ENCODE measurements at places on chromosomes 11 and 22.
A peak's percentile ranks its signal among the peaks of the same experiment; 100 is the strongest.

GRCh38 chr11:88629496-88629895 is 292.0 kb upstream of the CTSC start:
- DNase-seq, result no peak

GRCh38 chr11:66419825-66420224 is 1.0 kb upstream of the NPAS4 start:
- DNase-seq, result no peak

DNA sequence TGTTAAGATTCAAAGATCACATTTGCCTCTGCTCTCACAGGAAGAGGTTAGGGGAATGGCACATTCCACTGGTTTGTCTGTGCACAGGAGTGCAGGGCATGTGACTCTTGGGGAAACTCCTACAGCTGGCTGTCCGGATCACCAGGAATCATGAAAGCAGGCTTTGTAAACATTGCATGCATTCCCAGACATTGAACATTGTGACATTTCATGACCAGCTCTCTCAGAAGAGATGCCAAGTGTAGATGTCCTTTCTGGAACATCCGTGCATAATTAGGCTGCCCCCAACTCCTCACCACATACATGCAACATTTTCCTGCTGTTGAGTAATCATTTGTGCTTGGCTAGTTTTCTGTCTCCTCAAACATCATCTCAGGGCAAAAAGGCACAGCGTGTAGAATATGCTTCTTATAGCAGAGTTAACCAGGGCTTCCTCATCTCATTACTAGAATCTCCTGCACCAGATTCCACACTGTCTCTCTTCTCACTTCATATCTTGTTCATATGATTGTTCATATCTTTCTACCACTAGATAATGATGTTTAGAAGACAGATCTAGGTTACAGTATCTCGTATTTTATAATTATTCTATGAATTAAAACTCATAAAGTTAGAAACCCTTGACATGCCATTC is 694.7 kb downstream of the NTM start:
- no peak for DNase-seq

DNA sequence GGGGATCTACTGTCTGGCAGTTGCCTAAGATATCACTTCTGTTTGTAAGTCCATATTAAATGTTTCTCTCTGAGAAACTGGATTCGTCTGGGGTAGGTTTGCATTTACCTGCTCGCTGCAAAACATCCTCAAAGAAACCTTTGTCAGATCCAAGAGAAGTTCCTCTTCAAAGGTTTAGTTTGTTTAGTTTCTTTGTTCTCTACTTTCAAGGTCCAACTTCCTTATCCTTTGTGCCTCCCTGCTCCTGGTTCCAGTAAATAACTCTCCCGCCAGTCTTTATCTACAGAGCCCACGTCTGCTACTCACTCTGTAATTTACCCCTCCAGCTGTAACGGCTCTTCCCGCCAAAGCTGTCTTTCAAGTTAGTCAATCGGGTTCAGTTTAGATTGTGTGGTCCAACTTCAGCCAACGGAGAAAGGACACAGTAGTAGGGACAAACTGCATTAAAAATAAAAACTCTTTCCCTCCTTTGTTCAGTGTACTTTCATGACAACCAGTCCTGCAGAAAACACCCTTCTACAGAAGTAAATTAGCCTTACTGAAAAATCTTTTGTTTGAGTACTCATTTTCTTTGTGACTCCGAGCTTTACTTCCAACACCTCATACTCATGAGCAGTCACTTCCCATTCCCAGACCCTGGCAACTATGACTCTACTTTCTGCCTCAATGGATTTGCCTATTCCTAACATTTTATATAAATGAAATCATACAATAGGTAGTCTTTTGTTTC is 41.0 kb downstream of the TMPRSS5 start:
- DNase-seq, result no peak

GRCh38 chr11:61079416-61080150 is 22.7 kb upstream of the CD5 start:
- no peak for DNase-seq

GRCh38 chr11:100863080-100863581 is 176.0 kb downstream of the ARHGAP42 start:
- DNase-seq, result no peak

DNA sequence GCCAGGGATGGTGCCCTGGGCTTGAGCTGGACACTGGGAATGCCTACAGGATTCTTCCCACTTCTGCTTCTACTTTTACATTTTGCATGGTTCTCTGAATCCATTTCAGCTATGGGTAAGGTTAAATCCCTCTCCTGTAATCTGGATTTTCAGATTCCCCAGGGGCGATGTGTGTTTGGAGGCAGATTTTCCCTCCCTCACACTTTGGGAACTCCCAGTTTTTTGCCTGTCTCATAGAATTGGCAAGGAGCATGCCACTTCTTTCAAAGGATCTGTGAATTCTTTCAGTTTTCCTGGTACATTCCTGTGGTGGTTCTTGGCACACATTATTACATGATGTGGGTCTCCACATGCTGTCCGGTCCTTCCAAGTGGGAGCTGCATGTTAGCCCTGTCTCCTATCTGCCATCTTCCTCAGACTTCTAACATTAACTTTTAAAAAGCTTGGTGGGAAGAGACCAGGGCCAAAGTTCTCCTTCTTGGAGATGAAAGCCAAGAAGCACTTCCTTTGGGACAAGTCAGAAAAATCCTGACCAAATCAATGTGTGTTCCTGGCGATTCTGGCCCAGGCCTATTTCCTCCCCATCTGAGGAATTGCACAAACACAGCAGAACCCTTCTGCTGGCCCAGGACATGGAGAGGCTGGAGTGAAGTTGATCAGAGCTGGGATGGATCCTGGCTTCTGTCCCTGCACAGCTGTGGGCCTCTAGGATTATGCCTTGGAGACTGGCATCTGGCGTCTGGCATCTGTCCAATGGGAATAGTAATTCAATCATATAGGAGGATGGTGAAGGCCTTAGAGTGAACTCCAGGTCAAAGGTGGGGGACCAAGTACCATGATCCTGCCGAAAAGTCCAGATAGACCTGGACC is 5.4 kb upstream of the APOL2 start:
- DNase-seq, result no peak

GRCh38 chr11:1983601-1983961 is 14.1 kb downstream of the H19 start:
- DNase-seq, result no peak

- DNase-seq, result no peak
These were observed 156.4 kb downstream of the ATG16L2 start for GRCh38 chr11:72970557-72971118.

GRCh38 chr11:1728931-1729691 is 21.3 kb downstream of the IFITM10 start:
- no peak for DNase-seq

DNA sequence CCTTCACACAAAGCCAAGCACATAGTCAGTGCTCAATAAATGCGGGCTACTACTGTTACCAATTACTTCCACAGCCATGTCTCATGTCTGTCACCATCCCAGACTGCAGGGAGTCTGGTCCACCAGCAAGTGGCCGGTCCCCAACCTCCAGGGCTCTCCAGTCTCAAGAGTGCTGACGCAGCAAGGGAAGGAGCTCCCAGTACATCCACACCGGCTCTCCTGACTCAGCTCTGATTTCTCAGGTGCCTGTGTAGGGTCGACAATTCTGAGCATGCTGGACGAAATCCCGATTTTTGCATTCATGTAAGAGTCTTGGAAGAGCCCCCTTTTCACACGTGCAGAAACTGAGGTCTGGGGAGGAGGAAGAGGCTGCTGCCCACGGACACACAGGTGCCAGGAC is 10.3 kb upstream of the NEFH start:
- no peak for DNase-seq

GRCh38 chr11:94559361-94559760 is 7.8 kb upstream of the PIWIL4 start:
- no peak for DNase-seq

GRCh38 chr22:46023558-46023981 is 46.6 kb upstream of the WNT7B start:
- DNase-seq, result no peak

DNA sequence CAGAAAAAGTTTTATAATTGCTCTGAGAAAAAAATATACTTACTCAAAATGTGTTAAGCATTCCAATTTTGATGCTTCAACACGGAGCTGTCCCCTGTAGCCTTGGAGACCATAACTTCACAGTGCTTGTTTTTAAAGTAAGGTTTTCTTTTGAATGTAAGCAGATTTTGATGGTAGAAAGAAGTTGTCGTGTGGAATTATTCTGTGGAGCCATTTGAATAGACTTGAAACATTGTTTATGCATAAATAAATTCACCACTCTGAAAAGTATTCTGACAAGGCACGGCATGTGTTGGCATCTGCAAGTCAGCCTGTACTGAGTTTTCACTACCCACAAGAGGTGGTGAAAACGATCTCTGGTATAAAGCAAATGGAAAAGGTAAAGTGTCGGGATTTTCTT is 115.5 kb downstream of the UVRAG start:
- no peak for DNase-seq

- DNase-seq, result no peak
These were observed 260.5 kb downstream of the CASP12 start for GRCh38 chr11:104637662-104638170.

- peak; percentile 18 for DNase-seq
These were observed 69.5 kb downstream of the AMBRA1 start for GRCh38 chr11:46524201-46524770.

- DNase-seq, result no peak
These were observed 316.5 kb downstream of the KIRREL3 start for GRCh38 chr11:126683766-126684728.

DNA sequence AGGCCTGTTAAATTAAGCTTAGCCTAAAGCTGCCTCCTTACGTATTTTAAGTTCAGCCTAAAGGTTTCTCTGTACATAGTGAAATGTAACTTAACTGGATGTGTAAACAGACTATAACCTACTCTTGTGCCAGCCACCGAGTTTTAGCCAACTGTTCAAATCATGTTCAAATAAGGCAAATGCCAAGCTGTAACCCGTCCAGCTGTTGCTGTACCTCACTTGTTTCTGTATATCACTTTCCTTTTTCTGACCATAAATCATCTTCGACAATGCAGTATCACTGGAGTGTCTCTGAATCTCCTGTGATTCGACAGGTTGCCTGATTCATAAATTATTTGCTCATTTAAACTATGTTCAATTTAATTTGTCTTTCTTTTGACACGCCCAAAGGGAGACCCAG is 4.0 kb upstream of the PLAAT5 start:
- DNase-seq, result no peak

- no peak for DNase-seq
These were observed 15.3 kb downstream of the RCOR2 start for GRCh38 chr11:63901660-63902059.

GRCh38 chr11:843818-844692 is 1.4 kb downstream of the TSPAN4 start:
- DNase-seq, result no peak

- no peak for DNase-seq
These were observed 38.8 kb downstream of the LRRC32 start for GRCh38 chr11:76631566-76632308.

GRCh38 chr11:4202749-4203148 is 108.2 kb downstream of the RRM1 start:
- DNase-seq, result no peak

- no peak for DNase-seq
These were observed 78.4 kb downstream of the PTPRJ start for GRCh38 chr11:48058788-48059187.

- DNase-seq, result no peak
These were observed 127.0 kb downstream of the MRTFA start for GRCh38 chr22:40509401-40510134.

DNA sequence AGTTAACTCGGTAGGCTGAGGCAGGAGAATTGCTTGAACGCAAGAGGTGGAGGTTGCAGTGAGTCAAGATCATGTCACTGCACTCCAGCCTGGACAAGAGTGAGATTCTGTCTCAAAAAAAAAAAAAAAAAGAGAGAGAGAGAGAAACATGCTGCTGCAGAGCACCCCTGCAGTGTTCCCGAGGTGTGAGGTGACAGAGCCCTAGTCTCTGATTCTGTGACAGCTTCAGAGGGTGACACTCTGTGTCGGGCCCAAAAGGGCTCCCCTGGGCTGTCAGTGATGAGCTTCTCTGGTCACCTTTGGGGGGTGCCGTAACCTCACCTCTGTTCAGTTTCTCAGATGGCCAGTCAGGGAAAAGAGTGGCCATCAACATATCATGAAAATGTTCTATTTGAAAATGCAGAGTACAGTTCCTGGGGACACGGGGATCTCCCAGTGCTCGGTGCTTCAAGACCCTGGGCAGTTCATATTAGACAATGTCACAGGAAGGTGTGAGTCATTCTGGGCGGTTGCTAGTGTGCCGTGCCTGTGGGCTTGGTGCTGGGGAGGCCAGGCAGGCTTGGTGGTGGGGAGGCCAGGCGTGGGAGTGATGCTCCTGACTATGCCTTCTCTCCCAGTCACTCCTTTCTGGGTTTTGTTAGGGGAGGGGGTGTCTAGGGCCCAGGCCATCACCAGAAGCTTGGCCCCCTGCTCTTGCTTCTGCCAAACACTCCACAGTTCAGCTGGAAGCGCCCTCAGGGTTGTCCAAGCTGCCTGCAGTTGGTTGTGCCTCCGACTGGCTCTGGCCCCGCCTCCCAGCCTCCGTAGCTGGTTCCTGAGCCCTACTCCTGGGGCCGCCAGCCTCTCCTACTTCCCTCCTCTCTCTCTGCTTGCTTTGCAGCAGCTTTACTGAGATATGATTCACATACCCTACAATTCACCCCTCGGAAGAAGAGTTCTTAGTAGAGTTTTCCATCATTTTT is 52.5 kb upstream of the CLDN5 start:
- no peak for DNase-seq

DNA sequence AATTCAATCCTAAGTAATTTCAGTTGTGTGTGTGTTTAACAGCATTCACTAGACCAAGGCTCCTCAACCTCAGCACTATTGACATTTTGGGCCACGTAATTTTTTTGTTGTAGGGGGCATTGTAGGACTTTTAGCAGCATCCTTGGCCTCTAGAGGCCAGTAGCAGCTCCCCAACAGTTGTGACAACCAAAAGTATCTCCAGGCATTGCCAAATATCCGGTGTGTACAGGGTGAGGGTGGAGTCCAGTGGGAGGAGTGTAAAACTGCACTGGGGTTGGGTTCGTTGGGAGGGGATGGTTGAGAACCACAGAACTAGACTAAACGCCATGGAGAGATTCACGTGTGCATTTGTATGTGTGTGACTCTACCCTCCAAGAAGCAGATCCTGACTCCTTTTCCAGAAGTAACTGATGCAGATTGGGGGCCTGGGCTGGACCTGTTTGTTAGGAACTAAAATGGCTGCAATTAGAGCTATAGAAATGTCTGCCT is 5.9 kb upstream of the PHF21A start:
- DNase-seq, result no peak

- DNase-seq, result no peak
These were observed 1329.0 kb downstream of the LRRC4C start for GRCh38 chr11:40130427-40130826.

GRCh38 chr11:8932564-8933180 is at the start of gene C11orf16:
TSS of gene C11orf16 (minus strand) at chr11:8932947. CDS start at chr11:8932308, 639 bp downstream.
- no peak for DNase-seq

GRCh38 chr22:22099833-22100812 is 117.5 kb upstream of the TOP3B start:
- no peak for DNase-seq

Data from NCI-H2081 treated with DMSO at 0.1 percent for 48 hours (cell line).